ENCODE measurements at places on chromosomes 2 and 18.

DNA sequence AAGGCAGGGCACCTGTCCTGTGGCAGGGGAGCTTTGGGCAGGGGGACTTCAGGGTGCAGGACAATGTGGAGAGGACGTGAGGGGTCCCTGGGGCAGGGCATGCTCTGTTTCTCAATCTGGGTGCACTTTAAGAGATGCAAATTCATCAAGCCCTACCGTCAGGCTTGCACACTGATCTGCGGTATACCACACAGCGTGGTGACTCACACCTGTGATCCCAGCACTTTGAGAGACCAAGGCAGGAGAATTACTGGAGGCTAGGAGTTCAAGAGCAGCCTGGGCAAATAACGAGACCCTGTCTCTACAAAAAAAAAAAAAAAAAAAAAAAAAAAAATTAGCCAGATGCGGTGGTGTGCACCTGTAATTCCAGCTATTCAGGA is 10.2 kb upstream of the GPC1 start:
- DNase-seq, result no peak

DNA sequence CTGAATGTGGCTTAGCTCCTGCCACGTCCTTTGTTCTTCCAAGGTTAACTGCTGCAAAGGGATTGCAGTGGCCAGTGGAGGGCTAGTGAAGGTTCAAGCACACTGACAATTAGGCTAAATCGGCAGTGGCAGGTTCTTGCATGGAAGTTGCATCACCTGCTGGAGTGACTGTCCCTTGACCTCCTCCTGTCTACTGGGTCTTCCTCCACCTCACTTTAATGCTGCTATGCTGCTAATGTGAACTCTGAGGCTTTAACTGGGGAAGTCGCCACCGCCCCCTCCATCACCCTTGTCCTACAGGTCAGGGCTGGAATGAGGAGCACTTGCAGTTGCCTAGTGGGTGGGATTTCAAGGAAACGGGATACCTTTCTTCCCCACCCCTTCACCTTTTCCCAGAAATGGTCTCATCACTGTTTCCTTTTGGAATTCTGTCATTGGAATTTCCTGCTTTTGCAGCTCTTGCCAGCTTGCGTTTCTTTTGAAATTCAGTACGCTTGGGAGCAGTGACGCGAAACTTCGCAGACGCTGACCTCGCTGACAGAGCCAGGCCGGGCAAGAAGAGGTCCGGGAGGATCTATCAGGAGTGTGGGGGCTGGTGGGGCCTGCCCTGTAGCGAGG is 150.3 kb downstream of the SH3RF3 start:
- DNase-seq, result no peak

- DNase-seq, result no peak
These were observed 565.2 kb upstream of the ID2 start for GRCh38 chr2:8116661-8117060.

GRCh38 chr2:65368468-65368867 is 63.9 kb downstream of the SPRED2 start:
- no peak for DNase-seq

GRCh38 chr18:48990481-48991318 is 39.9 kb upstream of the SMAD7 start:
- no peak for DNase-seq

DNA sequence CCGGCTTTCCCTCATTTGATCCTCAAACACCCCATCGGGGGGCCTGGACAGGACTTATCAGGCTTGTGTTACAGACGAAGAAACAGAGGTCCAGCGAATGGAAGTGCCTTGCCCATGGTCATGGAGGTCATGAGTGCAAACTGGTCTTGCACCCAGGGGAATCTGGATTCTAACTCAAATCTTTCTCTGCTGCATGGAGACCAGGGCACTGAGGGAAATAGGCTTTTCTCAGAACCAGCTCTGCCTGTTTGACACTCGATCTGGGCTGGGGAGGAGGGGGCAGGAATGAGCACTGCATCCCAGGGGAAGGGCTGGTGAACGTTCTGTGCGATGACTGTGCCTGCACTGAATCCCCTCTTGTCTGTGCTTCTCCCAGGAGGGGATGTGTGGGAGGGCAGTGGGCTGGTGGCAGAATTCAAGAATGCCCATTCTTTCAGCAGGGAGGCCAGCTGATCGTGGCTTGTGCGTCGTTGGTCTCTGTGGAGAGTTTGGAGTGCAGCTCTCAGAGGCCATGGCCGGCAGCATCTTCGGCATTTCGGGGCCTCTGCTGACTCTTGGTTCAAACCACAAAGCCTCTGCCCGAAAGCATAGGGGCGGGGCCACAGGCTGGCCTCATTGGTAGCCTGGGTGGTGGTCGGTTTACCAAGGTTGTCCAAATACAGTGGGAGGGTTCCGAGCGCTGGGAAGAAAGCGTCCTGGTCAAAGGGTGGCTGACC is 171.6 kb downstream of the DDX1 start:
- DNase-seq, result no peak

Measured in NCI-H524 (cell line).